ENCODE measurements at places on chromosomes 1 and 21.
A peak's percentile ranks its signal among the peaks of the same experiment; 100 is the strongest.

DNA sequence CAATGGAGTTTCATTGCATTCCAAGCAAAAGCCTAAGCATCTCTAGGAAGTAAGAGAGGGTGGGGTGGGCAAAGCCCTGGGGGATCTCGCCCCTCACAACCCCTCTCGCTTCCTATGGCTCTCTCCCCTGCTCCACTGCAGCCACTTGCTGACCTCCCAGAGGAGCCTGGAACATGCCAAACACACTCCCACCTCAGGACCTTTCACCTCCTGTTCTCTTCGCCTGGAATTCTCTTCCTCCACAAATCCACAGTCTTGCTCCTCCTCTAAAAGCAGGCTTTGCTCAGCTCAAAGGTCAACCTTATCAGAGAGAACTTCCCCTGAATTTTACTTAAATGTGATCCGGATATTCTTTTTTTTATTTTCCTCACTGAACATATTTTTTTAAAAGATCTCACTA, 20.9 kb upstream of the SRRM1 start:
- no peaks in the 10 kb centered on the region for H3K36me3 ChIP-seq
- 0 out of 2 replicates have a peak, but pooled peaks cover 3% of the 10 kb centered on the region for H3K27me3 ChIP-seq
- H3K27ac ChIP-seq: no peak overlapping the region
- no peak overlapping the region for H3K4me3 ChIP-seq

- no peak overlapping the region for H3K27ac ChIP-seq
- no peaks in the 10 kb centered on the region for H3K4me1 ChIP-seq
- H3K36me3 ChIP-seq: no peaks in the 10 kb centered on the region
- no peaks in the 10 kb centered on the region for H3K27me3 ChIP-seq
Observed at GRCh38 chr1:88892357-88892877, 1.1 kb upstream of the GTF2B start.

- no peaks in the 10 kb centered on the region for H3K36me3 ChIP-seq
- no peak overlapping the region for H3K27ac ChIP-seq
- H3K27me3 ChIP-seq: no peaks in the 10 kb centered on the region
- no peak for DNase-seq
Observed at GRCh38 chr1:170214117-170215032, 68.6 kb downstream of the NTMT2 start.

DNA sequence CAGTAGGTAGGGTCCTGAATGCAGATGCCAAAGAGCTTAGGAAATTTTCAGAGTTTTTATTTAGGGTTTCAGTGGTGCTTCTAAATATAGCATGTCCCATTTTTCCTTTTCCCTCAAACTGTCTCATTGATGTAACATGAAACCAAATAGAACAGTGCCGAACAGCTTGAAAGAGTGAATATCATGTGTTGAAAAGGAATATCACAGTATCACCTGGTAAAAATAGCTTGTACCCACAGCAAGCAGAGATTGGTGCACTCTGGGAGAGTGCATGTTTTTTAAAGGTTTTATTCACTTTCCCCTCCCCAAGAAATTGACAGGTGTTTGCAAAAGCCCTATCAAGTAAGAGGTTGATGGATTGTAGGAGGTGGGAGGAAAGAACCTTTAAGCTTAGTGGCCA, 41.9 kb upstream of the ELAVL4 start:
- no peak overlapping the region for H3K27ac ChIP-seq
- no peak for DNase-seq
- no peaks in the 10 kb centered on the region for H3K36me3 ChIP-seq
- no peak overlapping the region for H3K4me3 ChIP-seq

- H3K4me1 ChIP-seq: peaks cover 4% of the 10 kb centered on the region
- DNase-seq: no peak
- H3K27ac ChIP-seq: no peak overlapping the region
- H3K27me3 ChIP-seq: no peaks in the 10 kb centered on the region
- no peak overlapping the region for H3K4me3 ChIP-seq
- no peaks in the 10 kb centered on the region for H3K36me3 ChIP-seq
Observed at GRCh38 chr1:115640384-115640783, 1.4 kb upstream of the VANGL1 start.

GRCh38 chr1:205579711-205580110, 52.1 kb downstream of the ELK4 start:
- no peak for DNase-seq
- peaks cover 7% of the 10 kb centered on the region for H3K27me3 ChIP-seq
- peaks cover 12% of the 10 kb centered on the region for H3K4me1 ChIP-seq
- H3K4me3 ChIP-seq: no peak overlapping the region
- no peak overlapping the region for H3K27ac ChIP-seq
- no peaks in the 10 kb centered on the region for H3K36me3 ChIP-seq

DNA sequence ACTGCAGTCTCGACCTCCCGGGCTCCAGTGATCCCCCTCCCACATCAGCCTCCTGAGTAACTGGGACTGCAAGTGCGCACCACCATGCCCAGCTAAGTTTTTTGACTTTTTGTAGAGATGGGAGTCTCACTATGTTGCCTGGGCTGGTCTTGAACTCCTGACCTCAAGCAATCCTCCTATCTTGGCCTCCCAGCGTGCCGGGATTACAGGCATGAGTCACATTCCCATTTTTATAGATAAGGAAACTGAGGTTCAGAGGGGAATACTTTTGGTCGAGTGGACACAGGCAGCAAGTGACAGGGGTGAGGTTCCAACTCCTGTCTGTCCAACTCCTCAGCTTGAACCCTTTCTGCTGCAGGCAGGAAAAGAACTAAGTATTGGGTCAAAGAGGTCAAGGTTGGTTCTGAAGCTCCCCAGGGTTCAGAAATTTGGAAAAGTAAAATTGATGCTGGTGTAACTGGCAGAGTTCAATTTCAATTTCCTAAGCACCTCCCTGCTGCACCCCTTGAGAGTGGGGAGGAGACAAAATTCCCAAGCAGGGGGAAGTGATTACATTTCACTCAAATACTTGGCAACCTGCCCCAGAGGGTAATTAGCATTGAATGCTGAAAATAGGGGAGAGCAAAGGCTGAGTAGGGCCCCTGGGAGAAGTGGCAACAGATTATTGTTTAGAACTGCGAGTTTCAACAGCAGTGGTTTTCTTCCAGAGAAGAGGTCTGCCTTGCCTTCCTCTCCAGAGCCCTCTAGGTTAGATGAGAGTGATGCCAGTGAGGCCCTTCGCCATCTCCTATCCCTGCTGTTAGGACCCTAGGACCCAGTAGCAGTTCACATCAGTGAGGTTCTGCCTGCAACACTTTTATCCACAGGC, 17.5 kb upstream of the ALPL start:
- H3K36me3 ChIP-seq: no peaks in the 10 kb centered on the region
- H3K27me3 ChIP-seq: no peaks in the 10 kb centered on the region
- H3K4me3 ChIP-seq: no peak overlapping the region

- no peak overlapping the region for H3K27ac ChIP-seq
- peaks cover 1% of the 10 kb centered on the region for H3K4me1 ChIP-seq
- H3K27me3 ChIP-seq: no peaks in the 10 kb centered on the region
- no peak overlapping the region for H3K4me3 ChIP-seq
- H3K36me3 ChIP-seq: no peaks in the 10 kb centered on the region
Observed at GRCh38 chr1:81437213-81437612, 363.5 kb upstream of the ADGRL2 start.

GRCh38 chr1:17046334-17046657, 7.5 kb downstream of the SDHB start:
- no peak for DNase-seq
- no peaks in the 10 kb centered on the region for H3K27me3 ChIP-seq
- no peak overlapping the region for H3K4me3 ChIP-seq

DNA sequence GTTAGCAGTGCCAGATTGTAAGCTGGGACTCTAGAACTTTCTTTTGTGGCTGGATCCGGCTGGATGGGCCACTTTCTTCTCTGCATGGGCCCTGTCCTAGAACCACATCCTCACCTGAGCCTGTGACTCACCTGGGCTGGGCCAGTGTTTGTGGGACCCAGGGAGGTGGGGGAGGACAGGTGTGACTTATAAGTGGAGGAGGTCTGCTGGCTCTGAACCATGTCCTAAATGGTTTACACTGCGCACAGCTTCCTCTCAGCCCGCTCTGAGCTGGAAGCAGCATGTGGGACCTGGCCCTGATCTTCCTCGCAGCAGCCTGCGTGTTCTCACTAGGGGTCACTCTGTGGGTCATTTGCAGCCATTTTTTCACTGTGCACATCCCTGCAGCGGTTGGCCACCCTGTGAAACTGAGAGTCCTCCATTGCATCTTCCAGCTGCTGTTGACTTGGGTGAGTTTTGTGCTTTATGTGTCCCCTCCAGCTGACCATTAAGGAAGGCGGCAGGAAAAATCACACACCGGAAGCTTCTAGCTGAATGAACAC, at the start of gene AADACL3:
Gene AADACL3, plus strand, starts transcription at position 215 of the 542 bp plus-strand sequence. Its CDS starts 67 bp downstream, at position 282.
- H3K27me3 ChIP-seq: 0 out of 2 replicates have a peak, but pooled peaks cover 2% of the 10 kb centered on the region
- H3K4me3 ChIP-seq: no peak within 1 kb of the TSS
- H3K4me1 ChIP-seq: no peaks in the 10 kb centered on the region
- H3K27ac ChIP-seq: no peak within 1 kb of the TSS
- H3K36me3 ChIP-seq: no peaks in the 10 kb centered on the region

DNA sequence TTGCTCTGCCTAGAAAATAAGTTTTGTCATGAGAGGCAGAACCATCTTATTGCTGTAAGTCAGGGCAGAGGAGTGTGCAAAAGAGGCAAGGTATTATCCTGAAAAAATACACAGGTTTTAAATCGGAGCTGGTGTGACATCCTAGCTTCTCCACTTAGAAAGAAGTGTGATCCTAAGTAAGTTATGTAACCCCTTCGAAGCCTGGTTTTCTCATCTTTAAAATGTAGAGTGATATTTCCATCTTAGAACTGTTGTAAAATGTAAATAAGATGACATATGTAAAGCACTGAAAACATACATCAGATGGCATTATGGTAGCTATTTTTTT, 65.1 kb downstream of the IER5 start:
- H3K27ac ChIP-seq: no peak overlapping the region
- no peaks in the 10 kb centered on the region for H3K36me3 ChIP-seq
- H3K27me3 ChIP-seq: no peaks in the 10 kb centered on the region
- no peak overlapping the region for H3K4me3 ChIP-seq
- H3K4me1 ChIP-seq: peaks cover 19% of the 10 kb centered on the region
- DNase-seq: no peak

DNA sequence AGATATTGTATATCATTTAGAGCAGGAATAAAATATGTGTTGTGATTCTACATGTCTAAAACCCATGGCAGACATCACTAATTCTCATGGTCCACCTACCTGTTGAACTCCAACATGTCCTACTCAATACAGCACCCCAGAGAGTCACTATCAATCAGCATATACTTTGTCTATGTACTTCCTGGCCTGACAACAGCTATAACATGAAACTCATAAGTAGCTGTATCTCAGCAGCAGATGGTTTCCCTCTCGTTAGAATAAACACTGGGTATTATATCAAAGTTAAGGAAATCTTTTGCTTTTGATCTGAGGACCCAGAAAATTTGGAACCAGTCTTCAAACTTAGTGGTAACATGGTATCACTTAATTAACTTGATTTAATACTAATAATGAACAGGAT, 15.8 kb downstream of the ARPC5 start:
- no peaks in the 10 kb centered on the region for H3K4me1 ChIP-seq
- H3K27me3 ChIP-seq: no peaks in the 10 kb centered on the region
- H3K36me3 ChIP-seq: no peaks in the 10 kb centered on the region
- no peak overlapping the region for H3K27ac ChIP-seq
- DNase-seq: no peak

DNA sequence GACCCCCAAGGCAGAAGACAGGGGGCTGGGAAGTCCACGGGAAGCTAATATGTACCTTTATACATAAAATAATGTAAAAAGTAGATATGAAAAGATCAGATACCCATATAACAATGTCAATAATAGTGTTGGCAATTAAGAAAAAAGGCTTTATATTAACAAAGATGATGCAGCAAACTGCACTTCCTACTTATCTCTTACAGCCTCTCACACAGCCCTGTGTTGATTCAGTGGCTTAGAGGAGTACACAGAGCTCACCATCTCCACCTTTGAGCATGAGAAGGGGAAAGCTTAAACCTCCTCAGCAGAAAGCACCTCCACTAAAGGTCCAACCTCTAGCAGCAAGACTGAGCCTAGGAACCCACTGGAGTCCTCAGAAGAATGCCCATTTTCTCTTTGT, 7.2 kb upstream of the VSIG8 start:
- no peak overlapping the region for H3K4me3 ChIP-seq
- H3K27ac ChIP-seq: no peak overlapping the region
- peaks cover 2% of the 10 kb centered on the region for H3K27me3 ChIP-seq
- no peak for DNase-seq
- H3K36me3 ChIP-seq: no peaks in the 10 kb centered on the region

DNA sequence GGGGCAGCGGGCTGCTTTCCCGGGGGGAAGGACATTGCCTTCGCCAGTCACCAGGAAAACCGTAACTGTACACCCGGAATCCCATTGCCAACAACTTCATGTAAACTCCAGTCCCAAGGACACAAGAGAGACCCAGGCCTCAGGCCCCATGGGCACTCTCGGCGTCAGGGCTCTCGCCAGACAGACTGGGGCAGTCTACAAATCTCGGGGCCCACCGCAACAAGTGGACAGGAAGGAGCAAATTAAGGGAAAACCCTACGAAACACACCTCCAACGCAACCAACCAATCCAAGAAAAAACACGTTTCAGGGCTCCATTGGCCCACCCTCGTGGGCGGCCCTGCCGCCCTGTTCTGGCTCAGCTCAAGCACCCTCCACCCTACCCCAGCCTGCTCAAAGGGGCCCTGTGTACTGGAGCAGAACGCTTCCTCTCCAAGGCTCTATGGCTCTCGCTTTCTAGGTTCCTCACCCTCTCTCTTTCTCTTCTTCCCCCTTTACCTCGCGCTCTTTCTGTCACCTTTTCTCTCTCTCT, 4.6 kb upstream of the ZNF678 start:
- no peaks in the 10 kb centered on the region for H3K27me3 ChIP-seq
- no peaks in the 10 kb centered on the region for H3K4me1 ChIP-seq
- H3K27ac ChIP-seq: no peak overlapping the region
- H3K4me3 ChIP-seq: no peak overlapping the region
- H3K36me3 ChIP-seq: no peaks in the 10 kb centered on the region
- DNase-seq: no peak

- H3K4me3 ChIP-seq: no peak overlapping the region
- no peaks in the 10 kb centered on the region for H3K36me3 ChIP-seq
- H3K27me3 ChIP-seq: no peaks in the 10 kb centered on the region
- DNase-seq: peak; percentile 66
- peaks cover 21% of the 10 kb centered on the region for H3K4me1 ChIP-seq
- peak overlapping the region; percentile 50 for H3K27ac ChIP-seq
Observed at GRCh38 chr1:235714205-235714897, 64.8 kb upstream of the GNG4 start.

DNA sequence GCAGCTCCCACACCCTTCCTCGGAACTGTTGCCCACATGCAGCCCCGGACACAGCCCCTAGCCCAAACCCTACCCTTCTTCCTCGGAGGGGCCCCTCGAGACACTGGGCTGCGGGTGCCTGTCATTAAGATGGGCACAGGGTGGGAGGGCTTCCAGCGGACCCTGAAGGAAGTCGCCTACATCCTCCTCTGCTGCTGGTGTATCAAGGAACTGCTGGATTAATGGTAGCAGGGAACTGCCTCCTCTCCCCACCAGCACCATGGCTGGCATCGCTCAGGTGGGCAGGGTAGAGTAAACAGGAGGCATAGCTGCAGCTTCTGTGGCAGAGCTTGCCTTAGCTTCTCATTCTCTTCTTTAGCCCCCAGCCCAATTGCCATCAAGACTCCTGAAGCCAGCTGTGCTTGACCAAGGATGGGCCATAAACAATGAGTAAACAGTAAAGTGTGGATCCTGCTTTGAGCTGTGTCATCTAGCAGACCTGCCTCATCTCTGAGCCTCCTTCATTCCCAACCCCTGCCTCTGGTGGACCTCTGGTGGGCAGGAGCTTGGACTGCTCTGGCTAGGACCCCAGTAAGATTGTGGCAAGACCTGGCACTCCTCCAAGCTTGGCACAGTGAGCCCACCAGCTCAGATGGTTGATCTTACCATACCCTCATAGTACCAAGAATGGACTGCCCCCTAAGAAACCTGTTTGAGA, at the start of gene LENEP:
Gene LENEP, plus strand, starts transcription at position 15 of the 697 bp plus-strand sequence. Its CDS starts 22 bp downstream, at position 37.
- DNase-seq: no peak
- no peak within 1 kb of the TSS for H3K4me3 ChIP-seq
- H3K27me3 ChIP-seq: no peaks in the 10 kb centered on the region
- peaks cover 5% of the 10 kb centered on the region for H3K36me3 ChIP-seq
- no peaks in the 10 kb centered on the region for H3K4me1 ChIP-seq
